ENCODE measurements at places on chromosomes 11 and 22.

DNA sequence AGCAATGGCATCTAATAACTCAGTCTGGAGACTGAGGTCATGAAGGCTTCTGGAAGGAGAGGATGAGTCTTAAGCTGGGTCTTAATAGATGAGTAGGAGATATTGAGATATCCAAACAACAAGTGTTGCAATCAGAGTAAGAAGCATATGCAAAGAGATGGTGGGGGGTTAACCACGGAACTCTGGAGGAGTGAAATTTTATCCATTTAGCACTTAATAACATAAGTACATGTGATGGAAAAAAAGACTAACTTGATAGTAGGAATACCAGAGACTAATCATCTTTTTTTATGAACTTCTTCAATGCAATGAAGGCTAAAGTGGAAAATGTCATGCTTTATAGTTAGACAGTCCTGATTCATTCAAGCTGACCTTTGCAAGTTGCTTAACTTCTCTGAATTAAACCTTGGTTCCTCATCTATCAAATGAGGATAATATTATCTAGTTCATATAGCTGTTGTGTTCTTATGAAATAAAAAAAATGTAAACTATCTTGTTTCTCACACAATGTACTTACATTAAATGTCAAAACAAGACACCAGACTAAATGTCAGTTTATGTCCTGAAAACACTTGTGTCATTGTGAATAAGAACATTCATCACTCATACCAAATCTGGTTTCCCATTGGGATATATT lies 403.1 kb upstream of the CCDC90B start:
- no peak for DNase-seq

- DNase-seq, result no peak
These were observed 563.1 kb upstream of the ISX start for GRCh38 chr22:34502821-34503220.

DNA sequence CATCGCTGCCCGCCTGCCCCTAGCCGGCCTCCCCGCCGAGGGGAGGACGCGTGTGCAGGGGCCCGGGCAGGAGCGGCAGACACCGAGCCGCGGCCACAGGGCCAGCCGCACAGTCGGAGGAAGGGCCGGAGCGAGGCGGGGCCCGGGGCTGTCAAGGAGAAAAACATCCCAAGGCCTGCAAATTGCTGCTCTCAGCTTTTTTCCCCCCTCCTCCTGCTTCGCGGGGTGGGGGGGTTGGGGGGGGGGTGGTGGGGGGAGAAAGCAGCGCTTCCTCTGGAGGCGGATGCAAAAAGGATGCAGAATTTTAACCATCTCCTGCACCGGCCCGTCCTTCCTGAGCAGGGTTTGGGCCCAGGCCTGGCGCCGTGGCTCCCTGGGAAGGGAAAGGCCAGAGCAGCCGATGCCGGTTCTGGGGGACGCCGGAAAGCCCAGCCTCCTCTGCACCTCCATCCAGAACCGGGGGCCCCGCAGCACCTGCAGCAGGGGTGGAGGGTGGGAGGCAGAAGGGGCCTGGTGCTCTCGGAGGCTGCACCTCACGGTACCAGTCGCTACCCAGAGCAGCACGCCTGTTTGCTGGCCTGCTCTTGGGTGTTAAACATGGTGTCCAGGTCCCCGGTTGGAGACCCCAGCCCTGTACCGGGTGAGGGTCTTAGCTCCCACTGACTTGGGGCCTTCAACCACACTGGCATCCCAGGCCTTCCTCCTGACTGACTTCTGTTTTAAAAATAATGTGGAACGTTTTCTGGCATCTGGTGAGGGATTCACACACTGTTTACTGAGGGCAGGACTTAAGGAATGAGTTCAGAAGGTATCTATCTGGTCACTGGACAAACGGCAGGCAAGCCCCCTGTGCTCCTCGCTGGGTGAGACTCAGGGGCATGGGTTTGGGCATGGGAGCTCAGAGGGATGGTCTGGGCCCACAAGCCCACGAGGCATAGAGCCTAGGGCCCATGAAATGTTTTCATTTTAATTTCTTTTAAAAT lies 77.4 kb upstream of the WNT7B start:
- no peak for DNase-seq

DNA sequence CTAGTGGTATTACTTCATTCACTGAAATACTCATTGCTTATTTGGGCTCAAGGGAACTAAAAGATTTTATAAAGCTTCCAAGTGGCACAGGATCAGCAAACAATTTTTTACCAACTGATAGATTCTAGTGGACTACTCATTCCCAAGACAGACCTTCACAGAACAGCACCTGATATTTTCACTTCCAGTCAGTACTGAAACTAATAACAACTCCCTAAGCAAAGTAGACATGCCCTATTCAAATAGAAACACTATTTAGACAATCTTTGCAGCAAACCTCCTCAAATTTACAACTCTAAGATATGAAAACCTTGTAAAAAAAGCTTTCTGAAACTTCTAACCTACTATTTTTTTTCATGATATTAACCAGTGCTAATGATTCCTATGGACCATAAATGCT lies 2345.8 kb downstream of the LRRC4C start:
- DNase-seq, result no peak

- DNase-seq, result no peak
These were observed 45.8 kb upstream of the NOX4 start for GRCh38 chr11:89536926-89537325.

DNA sequence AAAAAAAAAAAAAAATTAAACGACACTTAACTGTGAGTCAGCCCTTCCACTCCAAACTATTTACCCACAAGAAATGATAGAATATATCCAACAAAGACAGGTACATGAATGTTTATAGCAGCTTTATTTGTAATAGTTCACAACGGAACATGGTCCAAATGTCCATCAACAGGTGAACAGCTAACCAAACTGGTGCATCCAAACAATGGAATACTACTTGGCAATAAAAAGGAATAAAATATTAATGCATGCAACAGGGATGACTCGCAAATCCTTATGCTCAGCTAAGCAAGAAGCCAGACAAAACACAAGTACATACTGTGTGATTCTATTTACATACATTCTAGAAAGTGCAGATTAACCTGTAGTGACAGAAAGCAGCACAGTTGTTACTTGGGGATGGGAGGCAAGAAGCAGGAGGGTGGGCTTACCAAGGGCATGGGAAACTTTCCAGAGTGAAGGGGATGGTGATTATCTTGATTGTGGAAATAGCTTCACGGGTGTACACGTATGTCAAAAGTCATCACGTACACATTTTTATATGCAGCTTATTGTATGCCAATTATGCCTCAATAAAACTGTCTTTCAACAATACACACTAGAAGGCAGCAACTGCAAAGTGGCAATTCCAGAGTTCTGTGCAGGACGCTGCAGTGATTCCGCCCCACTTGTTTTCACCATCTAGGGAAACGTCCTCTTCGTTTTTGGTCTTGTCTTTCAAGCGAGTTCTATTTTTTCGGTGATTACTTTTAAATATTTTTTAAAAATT lies 6.7 kb upstream of the SF1 start:
- DNase-seq, result no peak

GRCh38 chr22:19909350-19910179 lies 32.0 kb upstream of the COMT start:
- peak; percentile 67 for DNase-seq

- no peak for DNase-seq
These were observed 383.5 kb downstream of the SOX6 start for GRCh38 chr11:15972838-15973237.

GRCh38 chr22:30241576-30242371 lies 4.8 kb downstream of the LIF start:
- DNase-seq, result no peak

DNA sequence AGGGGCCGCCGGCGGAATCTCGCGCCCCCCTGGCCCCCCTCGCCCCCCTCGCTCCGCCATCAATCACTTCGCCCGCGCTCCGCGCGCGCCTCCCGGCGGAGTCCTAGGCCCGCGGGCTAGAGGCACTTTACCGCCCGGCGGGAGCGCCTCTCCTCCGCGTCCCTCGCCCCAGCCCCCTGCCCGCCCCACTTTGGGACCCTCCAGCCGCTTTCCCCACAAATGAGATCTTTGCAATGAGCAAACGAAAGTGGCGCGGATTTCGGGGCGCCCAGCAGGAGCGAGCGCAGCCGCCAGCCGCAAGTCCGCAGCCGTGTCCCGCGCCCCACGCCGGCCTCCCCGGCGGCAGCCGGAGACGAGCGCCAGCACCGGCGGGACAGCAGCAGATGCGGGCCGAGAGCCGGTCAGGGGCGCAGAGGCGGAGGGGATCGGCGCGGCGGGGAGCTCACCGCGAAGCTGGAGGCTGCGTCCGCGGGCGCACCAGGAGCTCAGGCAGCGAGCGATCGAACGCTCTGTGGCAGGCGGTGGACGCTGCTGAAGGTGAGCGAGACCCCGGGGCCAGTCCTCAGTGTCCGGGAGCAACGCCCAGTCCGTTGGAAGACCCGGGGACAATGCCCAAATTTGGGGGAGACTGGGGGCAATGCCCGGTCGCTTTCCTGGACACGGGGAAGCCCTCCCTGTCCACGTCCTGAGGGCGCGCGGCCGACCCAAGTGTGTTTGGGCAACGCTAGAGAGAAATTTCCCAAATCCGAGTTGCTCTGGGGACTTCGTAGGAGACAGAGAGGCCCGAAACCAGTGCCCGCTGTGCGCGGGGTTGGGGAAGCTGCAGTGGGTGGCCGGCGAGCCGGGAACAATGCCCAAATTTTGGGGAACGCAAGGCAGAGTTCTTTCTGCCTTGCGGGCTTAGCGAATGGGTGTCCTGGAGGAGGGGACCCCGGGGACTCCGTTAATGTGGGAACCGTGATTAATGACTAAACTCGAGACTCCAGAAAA lies 1.5 kb upstream of the IGF2 start:
- no peak for DNase-seq

DNA sequence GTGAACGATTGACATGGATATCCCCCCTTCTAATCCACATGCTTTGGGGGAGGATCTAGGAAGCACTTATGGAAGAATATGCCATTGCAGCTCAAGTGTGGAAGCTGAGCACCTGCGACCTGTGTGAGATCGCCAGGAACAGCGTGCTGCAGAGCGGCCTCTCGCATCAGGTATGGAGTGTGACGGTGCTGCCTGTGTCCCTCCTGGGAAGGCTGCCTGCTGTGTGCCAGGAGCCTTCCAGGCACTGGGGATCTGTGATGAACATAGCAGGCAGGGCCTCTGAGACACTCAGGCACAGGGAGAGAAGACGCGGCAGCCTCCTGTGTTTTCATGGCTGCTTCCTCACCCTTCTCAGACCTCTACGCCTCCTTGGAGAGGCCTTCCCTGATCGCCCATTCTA lies 36.5 kb downstream of the RNF141 start:
- no peak for DNase-seq

- DNase-seq, result peak; percentile 78
These were observed 771.5 kb downstream of the DLG2 start for GRCh38 chr11:84855508-84856245.

All from renal cortical epithelial cell (primary cell).